Lung microvascular endothelial cell (primary cell): ENCODE measurements at places on chromosomes 2 and 18. TPM values are rescaled to one million over a fixed set of nuclear protein-coding genes. Genes with fewer than 3 reads are reported as not detected.

GRCh38 chr2:207015901-207016300 lies 76.6 kb downstream of the CPO start:
- peak; percentile 38 for DNase-seq

GRCh38 chr2:167551416-167551815 lies 663.1 kb downstream of the XIRP2 start:
- no peak for DNase-seq

DNA sequence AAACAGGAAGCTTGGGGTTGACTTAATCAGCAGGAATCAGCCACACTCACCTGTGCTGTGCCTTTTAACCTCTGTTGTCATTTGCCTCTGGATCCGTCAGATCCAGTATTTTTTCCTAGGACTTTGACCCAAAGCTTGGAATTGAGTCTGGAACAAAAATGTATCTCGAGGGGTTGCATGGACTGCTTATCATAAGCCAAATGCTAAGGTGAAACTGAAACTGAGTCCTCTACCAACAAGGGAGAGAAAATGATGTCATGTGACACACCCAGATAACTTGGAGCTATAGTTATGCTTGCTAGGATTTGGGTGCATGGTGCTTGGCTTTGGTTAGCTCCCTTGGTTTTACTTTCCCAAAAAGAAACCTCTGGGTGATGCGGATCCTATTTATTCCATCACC lies 2158.6 kb upstream of the PIK3C3 start:
- peak; percentile 59 for DNase-seq

DNA sequence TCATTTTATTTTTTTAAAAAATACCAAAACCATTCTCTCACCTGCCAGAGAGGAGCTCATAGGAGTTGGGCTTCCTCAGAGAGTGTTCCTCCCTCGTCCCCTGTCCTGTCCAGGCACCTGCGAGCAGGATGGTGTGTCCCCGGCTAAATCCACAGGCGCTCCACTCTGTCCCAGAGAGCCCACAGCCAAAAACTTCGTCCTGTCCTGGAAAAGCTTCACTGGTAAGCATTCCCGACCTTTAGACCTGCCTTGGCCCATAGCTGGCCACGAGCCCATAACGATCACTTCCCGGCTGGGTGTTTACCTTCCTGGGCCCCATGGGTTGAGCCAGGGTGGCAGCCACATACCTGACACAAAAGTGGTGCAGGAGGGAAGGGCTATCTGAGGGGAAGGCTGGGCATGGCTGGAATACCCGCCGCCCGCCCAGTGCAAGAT lies at the start of gene NGEF:
TSS of gene NGEF (minus strand) at position 230 of the 435 bp plus-strand sequence. CDS start 38,366 bp downstream, outside the sequence.
- no peak for DNase-seq

DNA sequence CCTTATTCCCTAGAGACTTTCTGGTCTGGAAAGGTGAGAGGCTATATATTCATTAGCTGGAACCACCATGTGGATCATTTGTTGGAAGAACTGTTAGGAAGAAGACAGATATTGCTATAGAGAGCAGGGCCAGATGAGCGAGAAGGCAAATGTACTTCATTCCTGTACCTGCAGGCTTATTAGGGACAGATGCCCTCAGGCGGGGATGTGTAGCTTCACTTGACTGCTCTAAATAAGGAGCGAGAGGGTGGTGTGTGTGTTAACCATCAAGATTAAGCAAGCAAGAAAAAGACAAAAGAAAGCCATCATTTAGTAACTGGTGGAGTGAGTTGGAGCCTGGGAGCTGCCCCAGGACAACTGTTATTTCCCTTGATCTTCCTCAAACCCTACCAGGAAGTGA lies 36.4 kb downstream of the NEDD4L start:
- no peak for DNase-seq

GRCh38 chr2:121335294-121336290 lies 50.6 kb upstream of the TFCP2L1 start:
- DNase-seq: peak; percentile 14

- DNase-seq: peak; percentile 5
These were observed 97.2 kb downstream of the TDRD15 start for GRCh38 chr2:21220930-21221329.

- no peak for DNase-seq
These were observed 14.0 kb downstream of the SERTAD2 start for GRCh38 chr2:64639691-64640090.

DNA sequence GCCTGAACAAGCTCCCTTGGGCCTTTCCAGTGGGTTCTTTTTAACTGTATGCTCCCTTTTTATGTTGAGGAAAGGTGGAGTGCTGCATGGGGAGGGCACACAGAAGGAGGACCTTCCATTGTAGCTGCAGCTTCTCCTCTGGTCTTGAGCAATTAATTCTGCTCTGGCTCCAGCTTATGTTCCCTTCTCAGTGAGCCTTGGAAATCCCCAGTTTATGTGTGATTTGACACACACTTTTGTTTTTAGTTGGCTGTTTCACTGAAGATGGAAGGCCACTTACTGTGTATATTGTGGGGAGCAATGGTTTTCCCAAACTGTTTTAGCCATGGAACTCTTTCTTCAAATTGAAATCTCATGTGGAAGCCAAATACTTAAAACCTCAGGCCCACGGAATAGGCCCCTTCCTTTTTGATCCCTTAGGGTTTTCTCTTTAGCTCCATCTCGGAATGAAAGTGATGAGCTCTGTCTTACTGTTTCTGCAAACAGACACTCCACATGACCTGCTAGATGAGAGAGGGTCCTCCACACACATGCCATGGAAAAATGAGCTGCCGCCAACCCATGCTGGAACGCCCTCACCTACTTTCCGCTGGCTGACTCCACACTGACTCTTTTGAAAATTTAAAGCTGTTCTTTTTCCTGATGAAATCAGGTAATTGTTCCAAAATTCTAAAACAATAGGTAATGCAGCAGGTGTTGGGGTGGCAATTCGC lies 280.9 kb upstream of the SIX2 start:
- peak; percentile 52 for DNase-seq

- no peak for DNase-seq
These were observed 69.1 kb downstream of the ACVR2A start for GRCh38 chr2:147913701-147914480.

DNA sequence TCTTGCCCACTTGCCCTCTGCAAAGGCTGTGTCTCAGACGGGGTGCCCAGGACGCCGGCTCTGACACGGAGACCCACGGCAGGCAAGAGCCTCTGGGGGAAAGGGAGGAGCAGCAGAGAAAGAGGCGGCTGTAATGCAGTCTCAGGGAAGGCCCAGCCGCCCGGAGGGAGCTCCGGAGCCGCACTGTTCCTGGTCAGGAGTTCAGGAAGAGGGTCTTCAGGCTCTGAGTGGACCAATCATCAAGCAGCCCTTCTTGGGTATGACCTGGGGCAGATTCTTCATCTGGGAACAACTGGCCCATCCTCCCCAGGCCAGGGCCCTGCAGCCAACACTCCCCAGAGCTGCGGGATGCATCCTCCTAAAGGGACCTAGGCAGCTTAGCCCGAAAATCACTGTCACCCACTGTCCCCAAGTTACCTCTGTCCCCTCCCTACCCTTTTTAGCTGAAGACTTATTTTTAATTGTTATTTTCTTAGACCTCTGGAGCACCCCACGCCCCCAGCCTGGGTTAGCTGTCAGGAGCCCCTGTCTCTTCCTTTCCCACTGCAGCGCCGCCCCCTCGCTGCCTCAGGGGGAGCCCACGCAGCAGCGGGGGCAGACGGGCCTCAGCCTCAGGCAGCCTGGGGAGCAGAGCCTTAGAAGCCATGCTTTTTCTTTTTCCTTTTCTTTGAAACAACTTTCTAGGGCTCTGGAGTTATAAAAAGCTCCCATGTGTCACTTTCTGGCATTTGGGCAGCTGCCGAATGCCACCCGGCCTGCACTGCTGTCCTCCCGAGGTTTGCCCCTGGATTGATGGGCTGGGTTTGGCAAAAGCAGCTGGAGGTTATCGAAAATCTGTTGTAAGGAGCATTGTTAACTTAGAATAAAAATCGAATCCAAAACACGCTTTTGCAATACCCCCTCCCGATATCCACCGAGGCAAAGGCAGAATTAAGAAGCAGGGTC lies 644 bp upstream of the NEU2 start:
- no peak for DNase-seq

DNA sequence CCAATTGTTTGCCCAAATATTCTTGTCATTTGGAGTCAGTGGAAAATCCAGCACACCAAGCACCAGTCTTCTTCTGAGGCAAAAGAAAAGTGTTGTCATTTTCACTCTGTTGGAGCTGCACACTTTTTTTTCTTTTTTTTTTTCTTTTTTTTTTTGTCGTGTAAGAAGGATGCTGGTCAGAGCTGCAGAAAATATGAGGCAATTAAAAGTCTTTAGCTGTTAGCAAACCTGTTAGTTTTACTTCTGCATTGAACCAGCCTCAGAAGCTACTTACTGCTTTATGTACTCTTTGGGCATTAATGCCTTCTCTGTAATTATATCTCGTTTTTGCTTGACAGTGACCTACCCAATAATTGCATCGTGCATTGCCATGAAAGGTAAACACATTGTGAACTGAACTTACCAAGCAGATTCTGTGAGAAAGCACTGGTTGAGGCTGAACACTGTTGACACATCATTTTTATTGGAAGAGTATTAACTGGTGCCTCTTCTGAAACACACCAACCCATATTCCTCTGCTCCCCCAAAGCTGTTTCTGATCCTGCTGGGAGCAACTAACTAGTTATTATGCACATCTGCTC lies 165.4 kb downstream of the CAPN13 start:
- DNase-seq: no peak

- no peak for DNase-seq
These were observed 47.8 kb downstream of the TMX3 start for GRCh38 chr18:68667121-68667520.

GRCh38 chr2:30636311-30636710 lies 170.9 kb downstream of the CAPN13 start:
- no peak for DNase-seq

GRCh38 chr2:10405448-10405847 lies 42.7 kb downstream of the ODC1 start:
- DNase-seq: peak; percentile 89

- DNase-seq: no peak
These were observed 17.7 kb downstream of the SLC66A2 start for GRCh38 chr18:79933765-79934164.

DNA sequence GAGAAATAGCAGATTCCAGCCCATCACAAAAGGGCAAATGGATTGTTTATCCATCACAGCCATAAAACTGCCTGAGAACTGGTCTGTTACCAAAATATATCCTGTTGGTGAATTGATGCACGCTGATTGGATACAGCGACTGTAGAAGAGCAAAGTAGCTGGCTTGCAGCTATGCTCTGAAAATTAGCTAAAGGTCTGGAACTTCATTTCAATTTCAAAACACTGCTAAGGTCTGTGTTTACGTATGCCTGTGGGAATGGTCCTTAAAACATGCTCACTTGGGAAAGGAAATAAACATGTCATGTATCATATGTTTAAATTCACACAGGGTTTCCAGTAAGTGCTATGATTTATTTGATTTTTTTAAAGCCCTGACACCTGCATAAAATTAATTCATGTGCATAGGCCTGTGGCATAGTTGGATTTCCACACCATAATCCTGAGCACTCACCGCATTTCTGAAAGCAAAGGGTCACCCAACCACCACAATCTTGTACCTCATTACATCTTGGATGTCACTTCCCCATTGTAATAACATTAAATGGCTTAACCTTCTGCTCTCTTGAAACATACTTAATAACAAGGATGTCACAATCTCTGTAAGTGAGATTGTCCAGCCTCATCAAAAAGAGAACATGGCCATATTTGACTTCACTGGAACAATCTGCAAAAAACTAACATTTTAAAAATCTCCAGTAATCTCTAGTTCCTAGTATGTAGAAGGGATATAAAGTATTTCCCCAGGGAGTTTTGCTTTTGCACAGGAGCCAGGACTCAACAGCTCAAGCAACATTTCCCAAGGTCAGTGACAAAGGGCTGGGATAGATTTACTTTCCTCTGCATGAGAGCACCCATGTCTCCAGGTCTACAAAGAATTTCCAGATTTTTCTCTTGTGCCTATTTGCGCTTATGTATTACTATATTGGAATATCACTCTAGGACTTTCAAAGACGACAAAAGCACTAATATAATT lies 109.8 kb downstream of the FARSB start:
- no peak for DNase-seq

- DNase-seq: no peak
These were observed 616.1 kb downstream of the SLC4A3 start for GRCh38 chr2:220243571-220243970.

DNA sequence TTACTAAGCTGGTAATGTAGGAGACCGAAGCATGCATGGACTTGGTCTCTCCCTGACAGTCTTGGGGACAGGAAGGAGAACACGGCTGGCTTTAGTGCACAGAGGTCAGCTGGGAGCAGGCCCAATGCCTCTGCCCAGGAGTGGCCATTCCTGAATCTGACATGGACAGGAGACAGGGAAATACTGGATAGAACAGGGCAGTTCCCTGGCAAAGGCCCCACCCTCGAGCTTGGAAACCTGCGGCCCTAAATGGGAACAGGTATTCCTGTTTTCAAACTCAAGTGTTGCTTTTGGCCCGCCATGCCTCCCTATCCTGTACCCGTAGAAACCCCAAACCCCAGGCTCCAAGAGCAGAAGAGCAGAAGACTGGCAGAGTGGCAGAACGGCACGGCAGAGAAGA lies 107.4 kb downstream of the ZNF516 start:
- no peak for DNase-seq

- DNase-seq: no peak
These were observed 27.9 kb downstream of the ZCCHC2 start for GRCh38 chr18:62550746-62551145.

- no peak for DNase-seq
These were observed 1201.8 kb upstream of the CDH2 start for GRCh38 chr18:29378651-29379136.

DNA sequence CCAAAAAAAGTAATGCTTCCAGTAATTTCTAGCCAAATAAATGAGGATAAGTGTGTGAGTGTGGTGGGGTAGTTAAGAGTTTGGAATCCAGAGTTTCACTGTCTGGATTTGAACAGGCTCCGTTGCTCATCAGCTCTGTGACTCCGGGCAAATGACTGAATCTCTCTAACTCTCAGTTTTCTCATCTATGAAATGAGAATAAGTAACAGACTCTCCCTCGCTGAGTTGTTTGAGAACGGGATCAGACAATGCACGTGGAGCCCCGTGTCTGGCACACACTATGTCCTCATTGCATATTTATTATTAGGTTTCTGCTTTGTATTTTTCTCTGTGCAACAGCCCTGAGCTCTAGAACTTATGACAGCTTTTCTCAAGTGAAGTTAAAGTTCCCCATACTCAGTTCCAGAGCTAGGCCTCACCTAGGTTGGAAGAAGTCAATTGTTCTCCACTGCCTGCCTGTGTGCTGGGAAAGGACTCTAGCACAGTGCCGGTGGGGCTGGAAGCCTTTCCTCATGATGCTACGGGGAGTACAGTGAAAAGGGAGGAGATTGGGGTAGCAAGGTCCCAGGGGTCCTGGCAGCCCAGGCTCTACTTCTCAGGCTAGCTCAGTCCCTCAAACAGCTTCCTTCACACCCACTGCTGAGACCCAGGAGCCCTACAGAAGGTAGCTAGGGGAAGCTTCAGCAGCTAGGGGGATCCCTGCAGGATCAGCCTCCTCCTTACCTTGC lies 1.7 kb upstream of the ICOS start:
- DNase-seq: no peak

GRCh38 chr2:169237286-169237685 lies 125.0 kb downstream of the LRP2 start:
- no peak for DNase-seq

TMEM237 gene
- 11.9 and 13.9 TPM in 2 replicates for total RNA-seq

HK2 gene
- 2.2 and 3.4 TPM in 2 replicates for total RNA-seq

PTPRN gene
- total RNA-seq: not detected in 2 replicates

MC4R gene
- total RNA-seq: not detected in 2 replicates

DSEL gene
- 5.7 and 7.3 TPM in 2 replicates for total RNA-seq

GREB1L gene
- total RNA-seq: 2.0 and 3.1 TPM in 2 replicates

CDH20 gene
- under 0.01 TPM in 2 replicates for total RNA-seq
